ENCODE measurements at places on chromosomes 2 and 18.

GRCh38 chr18:62576845-62577512 lies 54.2 kb downstream of the ZCCHC2 start:
- no peak for DNase-seq

GRCh38 chr18:23391156-23391555 lies 61.9 kb upstream of the RIOK3 start:
- no peak for DNase-seq

DNA sequence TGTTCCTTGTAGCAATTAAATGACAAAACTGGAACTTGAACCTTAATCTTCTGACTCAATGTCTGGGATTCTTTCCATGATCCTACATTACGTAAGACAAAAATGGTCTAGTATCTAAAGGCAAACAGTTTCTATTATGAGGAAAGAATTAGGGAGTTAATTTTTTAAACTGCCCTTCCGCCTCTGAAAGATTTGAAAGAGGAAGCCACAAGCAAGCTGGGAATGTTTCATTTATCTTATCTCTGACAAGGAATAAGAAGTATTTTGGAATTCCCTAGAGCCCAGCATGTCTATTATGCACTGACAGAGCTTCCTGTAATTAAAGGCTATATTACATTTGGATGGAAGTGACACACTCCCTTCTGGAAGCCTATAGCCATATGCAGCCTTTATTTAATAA lies 558.8 kb upstream of the CDH2 start:
- DNase-seq = no peak

DNA sequence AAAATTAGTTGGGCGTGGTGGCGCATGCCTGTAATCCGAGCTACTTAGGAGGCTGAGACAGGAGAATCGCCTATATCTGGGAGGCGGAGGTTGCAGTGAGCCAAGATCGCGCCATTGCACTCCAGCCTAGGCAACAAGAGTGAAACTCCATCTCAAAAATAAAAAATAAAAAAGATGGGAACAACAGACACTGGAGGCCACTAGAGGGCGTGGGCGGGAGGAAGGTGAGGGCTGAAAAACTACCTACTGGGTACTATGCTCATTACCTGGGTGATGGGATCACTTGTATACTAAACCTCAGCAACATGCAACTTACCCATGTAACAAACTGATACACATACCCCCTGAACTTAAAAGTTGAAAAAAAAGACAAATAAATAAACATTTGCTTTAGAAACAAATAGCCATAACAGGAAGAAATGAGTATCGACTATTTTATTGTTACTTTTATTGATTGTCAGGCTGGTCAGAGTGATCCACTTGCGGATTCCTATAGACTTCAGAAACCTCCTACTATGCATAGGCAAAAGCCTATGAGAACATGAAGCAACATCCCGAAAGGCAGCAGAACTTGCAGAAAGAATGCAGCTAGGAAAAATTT lies 61.0 kb downstream of the TMEM163 start:
- DNase-seq = no peak

DNA sequence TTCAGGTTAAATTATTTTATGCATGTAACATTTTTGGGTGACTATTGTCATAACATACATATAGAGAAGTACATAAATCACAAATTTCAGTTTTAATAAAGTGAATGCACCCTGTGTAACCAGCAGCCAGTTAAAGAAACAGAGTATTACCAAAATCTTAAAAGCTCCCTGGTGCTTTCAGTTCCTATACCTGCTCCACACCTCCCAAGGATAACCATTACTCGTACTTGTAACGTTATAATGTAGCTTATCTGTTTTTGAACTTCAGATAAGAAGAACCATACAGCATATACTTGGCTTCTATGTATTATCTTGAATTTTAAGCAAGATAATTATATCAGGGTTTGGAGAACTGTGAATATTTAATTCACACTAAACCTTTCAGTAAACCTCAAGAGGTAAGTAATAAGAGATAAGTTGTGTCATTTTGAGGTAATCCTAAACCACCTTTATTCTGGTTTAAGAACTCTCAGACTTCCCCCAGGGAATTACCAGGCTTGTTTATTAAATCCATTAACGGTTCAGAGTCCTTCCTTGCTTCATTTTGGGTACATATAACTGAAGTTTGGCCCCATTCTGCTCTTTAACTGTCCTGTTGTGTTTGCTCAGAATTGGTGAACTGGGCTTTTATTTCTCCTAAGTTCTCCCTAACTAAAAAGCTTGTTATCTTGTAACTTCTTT lies 58.6 kb downstream of the LCLAT1 start:
- no peak for DNase-seq

GRCh38 chr2:53437371-53437770 lies 330.2 kb upstream of the CHAC2 start:
- no peak for DNase-seq

- DNase-seq = no peak
Observed at GRCh38 chr2:145197944-145198343, 678.0 kb upstream of the ZEB2 start.

- no peak for DNase-seq
Observed at GRCh38 chr2:232388324-232388891, 9.9 kb downstream of the ALPP start.

GRCh38 chr2:21920721-21921120 lies 797.0 kb downstream of the TDRD15 start:
- no peak for DNase-seq

DNA sequence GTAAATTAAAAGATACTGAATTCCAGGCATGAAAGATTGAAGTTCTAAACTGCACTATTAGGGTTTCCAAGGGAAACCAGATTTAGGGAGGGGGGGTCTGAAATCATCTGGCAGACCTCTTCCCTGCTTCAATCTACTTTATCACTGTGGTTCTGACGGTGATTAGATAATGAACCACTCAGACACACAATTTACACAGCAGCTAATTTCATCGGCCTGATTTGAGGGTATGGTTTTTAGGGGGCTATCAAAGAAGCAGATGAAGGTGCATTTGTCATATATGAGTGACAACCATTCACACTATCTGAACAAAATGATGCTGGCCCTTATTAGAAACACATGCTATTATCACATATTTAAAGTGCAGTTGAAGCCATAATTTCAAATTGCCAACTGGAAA lies 106.0 kb downstream of the OLA1 start:
- DNase-seq = no peak

- DNase-seq = peak; percentile 42
Observed at GRCh38 chr18:54173980-54174630, 50.4 kb downstream of the MBD2 start.

DNA sequence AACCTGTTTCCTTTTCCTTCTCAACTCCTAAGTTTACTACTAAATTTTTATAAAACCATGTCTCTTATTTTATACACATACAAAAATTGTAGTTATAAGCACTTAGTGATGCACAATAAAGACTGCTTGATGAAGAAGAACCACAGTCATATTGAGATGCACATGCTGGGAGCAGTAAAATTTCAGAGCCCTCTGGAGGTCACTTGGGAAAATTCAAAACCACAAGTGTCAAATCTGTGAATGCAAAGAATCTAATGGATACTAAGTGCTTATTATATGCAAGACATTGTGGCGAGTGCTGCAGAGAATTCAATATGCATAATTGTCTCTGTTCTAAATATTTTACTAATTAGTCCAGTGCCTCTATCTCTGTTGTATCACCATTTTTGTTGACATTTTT lies 180.5 kb downstream of the VWC2L start:
- DNase-seq = no peak

DNA sequence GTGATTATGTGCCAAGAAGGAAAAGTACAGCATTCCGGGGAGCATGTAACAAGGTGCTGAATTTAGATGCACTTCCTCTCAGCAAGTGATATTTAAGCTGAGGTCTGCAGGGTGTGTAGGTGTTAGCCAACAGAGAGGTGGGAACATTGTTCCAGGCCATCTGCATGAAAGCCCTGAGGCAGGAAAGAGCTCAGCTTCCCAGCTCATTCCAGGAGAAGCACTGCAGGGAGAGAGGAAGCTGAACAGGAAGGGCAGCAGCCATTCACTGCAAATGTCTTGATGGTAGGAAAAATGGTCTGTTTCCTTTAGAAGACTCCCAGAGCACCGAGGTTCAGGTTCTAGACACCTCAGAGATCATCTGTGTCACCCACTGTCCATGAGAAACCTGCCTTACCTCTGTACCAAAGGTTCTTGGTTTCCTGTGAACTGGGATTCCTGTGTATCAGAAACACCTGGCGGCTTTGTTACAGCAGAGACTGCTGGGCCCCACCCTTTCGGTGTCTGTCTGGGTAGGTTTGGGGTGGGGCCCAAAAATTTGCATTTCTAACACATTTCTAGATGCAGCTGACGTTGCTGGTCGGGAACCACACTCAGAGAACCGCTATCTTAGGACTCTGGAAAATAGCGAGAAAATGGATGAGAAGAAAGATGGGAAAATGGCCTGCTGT lies 84.0 kb downstream of the RTN4 start:
- DNase-seq = no peak

DNA sequence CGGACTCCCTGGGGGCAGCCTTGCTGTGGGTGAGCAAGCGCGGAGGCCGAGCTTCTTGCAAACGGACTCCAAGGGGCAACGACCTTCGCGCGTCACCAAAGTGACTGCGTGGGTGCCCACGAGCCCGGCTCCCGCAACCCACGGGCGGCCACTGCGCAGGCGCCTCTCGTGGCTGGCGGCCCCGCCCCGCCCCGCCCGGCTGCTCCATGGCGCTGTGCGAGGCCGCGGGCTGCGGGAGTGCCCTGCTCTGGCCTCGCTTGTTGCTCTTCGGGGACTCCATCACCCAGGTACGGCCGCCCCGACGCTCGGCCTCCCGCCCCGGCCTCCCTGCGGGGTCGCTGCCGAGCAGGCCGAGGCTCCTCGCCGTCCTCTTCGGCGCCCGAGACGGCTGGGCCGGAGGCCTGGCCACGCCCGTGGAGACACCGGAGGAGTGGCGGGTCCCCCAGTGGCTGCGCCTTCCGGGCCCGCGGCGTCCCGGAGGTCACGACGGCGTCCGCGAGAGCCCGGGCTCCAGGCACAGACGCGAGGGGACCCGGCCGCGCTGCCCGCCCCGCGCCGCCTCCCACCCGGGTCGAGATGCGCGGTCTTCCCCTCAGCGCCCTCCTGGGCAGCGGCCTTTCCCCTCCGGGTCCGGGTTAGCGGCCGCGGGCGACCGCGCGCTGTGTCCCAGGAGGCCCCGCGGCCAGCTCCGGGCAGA lies at the start of gene IAH1:
Gene IAH1 (plus strand): TSS at position 191 of the 697 bp plus-strand sequence. CDS start 16 bp downstream, at position 207.
- DNase-seq = peak; percentile 60

- DNase-seq = peak; percentile 91
Observed at GRCh38 chr2:73385504-73386341, at the start of gene ALMS1. TSS of gene ALMS1 (plus strand) at chr2:73385836. CDS start at chr2:73385869, 33 bp downstream.

GRCh38 chr18:34590503-34590902 lies 119.6 kb upstream of the DTNA start:
- DNase-seq = no peak

DNA sequence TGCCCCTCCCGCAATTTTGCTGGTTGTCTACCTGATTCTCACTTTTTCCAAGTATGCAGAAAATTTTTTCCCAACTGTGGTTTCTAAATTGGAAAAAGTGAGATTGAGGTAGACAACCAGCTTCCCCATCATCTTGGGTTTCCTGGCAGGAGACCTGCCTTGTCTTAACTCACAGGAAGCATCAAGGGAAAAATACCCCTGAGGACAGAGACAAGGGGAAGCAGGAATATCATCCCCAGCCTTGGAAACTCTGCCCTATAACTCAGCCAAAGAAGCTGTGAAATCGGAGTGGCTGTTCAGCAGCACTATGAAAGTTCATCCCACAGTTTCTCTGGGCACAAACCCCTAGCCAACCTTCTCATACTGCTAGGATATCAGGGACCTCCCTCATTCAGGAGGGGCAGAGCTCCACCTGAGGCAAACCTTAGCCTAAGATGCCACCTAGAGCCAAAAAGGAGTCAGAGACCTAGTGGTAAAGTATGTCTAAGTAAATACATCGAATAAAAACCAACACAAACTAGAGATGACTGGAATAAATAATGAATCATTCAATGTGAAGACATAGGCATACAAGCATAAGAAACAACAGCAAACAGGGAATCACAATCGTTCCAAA lies 68.2 kb downstream of the ZSWIM2 start:
- DNase-seq = no peak

DNA sequence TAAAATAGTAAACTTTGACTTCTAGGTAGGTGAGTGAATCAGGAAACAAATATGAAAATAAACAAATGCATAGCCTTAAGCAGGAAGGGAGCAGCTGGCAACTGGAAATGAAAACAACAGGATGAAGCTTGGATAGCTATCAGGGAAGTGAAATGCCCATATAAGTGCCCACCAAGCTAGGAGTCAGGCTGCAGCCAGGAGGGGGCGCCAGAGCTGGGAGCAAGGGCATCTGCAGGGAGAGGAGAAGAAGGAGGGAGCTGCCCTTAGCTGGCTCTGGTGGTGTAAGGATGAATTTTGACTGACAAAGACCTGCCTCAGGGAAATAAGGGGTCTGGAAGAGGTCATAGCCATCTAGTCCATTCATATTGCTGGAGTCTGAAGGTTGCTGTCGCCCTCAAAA lies 298.3 kb downstream of the TDRD15 start:
- DNase-seq = peak; percentile 10

DNA sequence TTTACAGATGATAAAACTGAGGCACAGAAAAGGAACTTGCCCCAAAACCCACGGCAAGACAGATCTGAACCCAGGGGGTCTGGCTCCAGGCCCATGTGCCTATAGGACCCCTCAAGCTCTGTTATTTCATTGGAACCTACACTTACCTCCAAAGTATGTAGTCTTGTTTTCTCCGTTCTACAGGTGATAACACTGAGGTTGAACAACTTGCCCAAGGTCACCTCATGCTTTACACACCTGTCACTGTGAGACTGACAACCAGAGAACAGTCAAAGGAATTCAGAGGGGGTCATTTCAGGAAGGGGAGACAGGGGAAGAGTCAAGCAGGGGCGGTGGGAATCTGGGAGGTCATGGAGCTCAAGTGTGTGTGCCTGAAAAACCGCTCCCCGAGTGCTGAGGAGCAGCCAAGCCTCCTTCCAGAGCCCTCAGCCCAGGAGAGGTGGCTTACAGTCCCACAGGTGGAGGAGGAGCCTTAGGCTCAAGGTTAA lies 47.7 kb downstream of the SERTAD2 start:
- no peak for DNase-seq

- DNase-seq = no peak
Observed at GRCh38 chr2:139122711-139123158, 342.5 kb upstream of the NXPH2 start.

DNA sequence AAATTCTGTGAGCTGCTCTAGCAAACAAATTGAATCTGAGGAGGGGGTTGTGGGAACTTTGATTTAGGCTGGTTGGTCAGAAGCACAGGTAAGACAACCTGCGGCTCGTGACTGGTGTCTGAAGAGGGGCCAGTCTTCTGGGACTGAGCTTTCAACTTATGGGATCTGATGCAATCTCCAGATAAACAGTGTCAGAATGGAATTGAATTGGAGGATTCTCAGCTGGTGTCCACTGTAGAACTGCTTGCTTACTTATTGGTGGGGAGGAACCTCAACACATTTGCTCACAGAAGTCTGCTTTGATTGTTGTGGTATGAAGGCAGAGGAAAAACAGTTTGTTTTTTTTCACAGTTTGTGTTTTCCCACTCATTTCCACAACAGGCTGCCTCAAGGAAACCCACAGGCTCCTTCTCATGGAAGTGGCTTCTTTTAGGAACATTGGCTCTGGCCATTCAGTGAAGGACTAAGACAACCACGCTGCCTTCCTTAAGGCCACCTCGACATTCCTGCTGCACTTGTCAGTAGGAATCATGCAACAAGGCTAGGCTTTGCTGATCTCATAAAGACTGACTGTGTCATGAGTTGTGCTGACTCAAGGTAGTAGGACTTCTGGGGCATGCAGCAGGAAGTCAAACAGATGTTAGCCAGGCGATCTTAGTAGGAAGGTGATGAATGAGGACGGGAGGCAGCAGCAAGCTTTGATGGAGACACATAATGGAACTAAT lies 104.7 kb downstream of the TSN start:
- DNase-seq = no peak

- no peak for DNase-seq
Observed at GRCh38 chr2:113831161-113831560, 58.7 kb upstream of the ACTR3 start.

- no peak for DNase-seq
Observed at GRCh38 chr18:8750954-8751415, 45.6 kb downstream of the MTCL1 start.

Data from activated CD4-positive, alpha-beta T cell treated with anti-CD3 and anti-CD28 coated beads, Interleukin-2, Interleukin-4, amounts not matched to agents 100 ng/mL and 50 ng/mL, durations not matched to agents 16 hours and 8 hours (primary cell).